ENCODE measurements at places on chromosomes 7 and 10.

DNA sequence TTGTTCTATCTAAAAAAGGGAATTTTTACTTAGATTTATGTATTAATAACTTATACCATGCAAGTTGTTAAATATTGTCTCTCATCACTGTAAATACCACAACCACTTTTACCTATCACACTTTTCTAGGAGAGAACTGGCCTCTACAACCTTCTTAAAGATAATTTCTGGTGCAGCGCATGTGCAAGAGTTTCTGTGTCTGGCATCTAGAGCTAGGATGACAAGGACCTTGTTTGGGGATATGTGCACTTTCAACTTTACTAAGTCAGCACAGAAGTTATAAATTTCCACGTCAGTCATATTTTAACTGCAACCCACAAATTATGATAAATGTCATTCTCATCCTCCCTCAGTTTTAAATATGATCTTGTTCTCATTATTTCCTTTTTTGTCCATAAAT lies 156.9 kb upstream of the ADCY1 start:
- DNase-seq, result no peak

DNA sequence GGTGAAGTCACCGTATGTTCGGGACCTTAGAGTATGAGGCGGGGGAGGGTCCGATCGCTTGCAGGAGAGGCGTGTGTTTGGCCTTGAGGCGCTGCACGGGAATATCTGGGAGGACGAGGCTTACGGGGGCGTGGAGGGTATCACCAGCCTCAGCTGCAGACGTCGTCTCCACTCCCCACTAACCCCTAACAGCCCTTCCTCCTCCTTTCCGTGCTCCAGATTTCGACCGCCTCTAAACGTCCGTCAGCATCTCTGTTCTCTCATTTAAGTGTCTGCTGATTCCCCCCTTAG lies 23.5 kb upstream of the ZNF12 start:
- DNase-seq, result no peak

- DNase-seq, result no peak
These were observed 48.5 kb upstream of the KCNMA1 start for GRCh38 chr10:77686096-77686495.

DNA sequence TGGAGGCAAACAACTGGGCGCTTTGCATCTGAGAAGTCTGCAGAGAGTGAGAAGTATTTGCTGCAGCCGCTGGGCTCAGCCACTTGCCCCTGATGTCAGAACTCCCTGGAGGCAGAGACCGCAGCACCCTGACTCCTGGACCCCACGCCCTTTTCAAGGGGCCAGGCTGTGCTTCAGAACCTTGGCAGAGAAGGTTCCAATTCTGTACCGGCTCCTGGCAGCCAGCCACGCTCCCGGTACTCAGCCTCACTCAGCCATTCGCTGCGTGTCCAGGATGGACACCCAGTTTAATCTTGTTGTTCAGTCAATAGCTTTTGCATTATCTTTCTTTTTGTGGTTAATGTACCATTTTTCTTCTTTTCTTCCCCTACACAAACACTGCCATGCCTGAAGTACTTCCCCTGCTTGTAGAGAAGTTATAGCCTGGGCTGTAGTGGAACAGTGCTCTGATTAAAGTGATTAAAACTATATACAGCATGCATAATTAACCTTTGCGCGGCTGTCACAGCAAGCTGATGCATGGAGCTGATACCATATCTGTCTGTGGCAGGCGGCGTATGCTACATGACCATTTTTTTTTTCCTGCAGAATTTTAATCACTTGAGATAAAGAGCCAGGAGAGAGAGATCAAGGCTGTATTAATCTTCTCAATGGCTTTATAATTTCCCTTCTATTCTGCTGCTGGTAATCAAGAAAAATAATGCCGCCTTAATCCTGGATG lies 578.5 kb downstream of the SDK1 start:
- no peak for DNase-seq

DNA sequence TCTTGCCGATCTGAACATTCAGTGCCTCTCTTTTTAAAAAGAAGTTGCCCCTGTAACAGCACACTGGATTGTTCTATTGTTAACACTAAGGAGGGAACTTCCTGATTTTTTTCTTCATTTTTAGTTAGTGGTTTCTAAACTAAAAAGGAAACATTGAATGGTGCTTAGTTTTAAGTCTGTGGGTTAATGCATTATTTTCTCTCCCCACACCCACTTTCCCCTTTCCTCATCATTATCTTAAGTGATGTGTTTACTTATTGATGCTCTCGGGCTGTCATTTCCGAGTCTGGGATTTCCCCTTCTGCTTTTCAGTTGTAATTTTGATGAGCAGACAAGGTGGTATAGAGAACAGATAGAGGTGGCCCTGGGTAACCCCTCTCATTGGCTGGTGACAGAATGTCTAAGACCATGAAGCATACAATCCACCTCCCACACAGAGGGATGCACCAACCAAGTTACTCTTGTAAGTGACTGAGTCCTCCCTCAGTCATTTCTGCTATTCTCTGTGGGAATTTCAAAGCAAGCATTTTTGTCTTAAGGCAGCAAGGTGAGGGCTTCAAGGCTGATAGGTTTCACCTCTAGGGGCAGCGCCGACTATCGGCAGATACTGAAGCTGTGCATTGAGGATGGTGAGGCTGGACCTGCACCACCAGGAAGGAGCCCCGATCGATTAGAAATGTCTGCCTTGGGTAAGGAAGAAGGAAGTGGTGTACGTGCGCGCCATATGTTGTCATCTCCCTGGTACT lies 49.5 kb downstream of the CHN2 start:
- DNase-seq, result no peak

GRCh38 chr10:68103901-68104300 lies 5.4 kb upstream of the MYPN start:
- DNase-seq, result no peak

Data from RWPE2 (cell line).